Fibroblast of the aortic adventitia (primary cell): ENCODE measurements at places on chromosomes 12 and 14. TPM values are rescaled to one million over a fixed set of nuclear protein-coding genes. Genes with fewer than 3 reads are reported as not detected.

Gene TSPAN8
- 7.1 and 15.5 TPM in 2 replicates for total RNA-seq

Gene CD69
- total RNA-seq: not detected in 2 replicates

Gene CCDC175
- not detected in 2 replicates for total RNA-seq

Gene MORN3
- total RNA-seq: 0.63 and 3.8 TPM in 2 replicates

Gene LYZ
- not detected in 2 replicates for total RNA-seq

Gene GDF3
- not detected in 2 replicates for total RNA-seq

Gene SERPINA3
- total RNA-seq: 5.3 and 13.6 TPM in 2 replicates

Gene TSPAN19
- 1.7 TPM in 1 of 2 replicates, not detected in the other for total RNA-seq

Gene RBM19
- total RNA-seq: 17.1 and 22.6 TPM in 2 replicates

GRCh38 chr12:38736821-38737220 lies 168.6 kb downstream of the CPNE8 start:
- peak; percentile 15 for DNase-seq

GRCh38 chr14:94392510-94392935 lies 4.1 kb upstream of the SERPINA1 start:
- DNase-seq: peak; percentile 62

DNA sequence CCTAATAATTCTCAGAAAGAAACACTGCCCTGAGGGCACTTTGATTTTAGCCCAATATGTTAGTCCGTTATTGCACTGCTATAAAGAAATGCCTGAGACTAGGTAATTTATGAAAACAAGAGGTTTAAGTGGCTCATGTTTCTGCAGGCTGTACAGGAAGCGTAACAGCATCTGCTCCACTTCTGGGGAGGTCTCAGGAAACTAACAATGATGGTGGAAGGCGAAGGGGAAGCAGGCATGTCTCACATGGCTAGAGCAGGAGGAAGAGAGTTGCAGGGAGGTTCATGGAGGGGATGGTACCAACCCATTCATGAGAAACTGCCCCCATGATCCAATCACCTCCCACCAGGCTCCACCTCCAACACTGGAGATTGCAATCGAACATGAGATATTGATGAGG lies 49.4 kb upstream of the RERG start:
- DNase-seq: no peak

DNA sequence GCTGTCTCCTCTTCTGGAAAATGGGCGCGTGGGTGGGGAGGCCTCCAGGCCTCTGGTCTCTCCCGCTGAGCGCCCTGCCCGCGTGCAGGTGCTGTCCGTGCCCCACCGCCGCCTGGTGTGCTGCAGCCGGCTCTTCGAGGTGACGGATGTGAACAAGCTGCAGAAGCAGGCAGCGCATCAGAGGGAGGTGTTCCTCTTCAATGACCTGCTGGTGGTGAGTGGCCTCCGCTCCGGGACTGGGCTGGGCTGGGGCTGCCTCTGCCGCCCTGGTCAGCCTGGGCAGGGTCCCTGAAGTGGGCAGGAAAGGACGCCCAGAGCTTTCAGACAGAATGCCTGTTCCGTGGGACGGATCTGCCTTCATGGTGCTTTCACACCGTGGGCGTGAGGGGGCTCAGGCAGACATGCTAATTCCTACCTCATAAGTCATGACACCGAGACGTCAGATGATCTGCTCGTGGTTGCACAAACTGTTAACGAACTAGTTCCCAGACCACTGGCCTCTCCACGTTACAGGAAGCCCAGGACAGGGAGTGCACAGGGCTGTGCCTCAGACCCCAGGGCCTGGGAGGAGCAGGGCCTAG lies 50.5 kb downstream of the SLC6A12 start:
- no peak for DNase-seq

DNA sequence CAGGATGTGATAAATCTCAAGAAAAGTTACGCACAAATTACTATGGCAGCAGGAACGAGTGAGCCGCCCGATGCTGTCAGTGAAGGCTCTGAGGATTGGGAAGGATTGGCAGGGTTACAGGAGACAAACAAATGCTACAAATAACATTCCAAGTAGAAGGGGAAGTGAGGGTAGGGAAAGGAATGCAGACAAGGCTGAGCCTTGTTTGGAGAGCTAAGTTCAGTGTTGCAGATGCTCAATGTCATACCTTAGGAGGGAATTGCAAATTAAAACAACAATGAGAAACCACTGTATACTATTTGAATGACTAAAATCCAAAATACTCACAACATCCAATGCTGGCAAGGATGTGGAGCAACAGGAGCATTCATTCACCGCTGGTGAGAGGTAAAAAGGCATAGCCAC lies 1.3 kb downstream of the CLEC9A start:
- DNase-seq: peak; percentile 46

DNA sequence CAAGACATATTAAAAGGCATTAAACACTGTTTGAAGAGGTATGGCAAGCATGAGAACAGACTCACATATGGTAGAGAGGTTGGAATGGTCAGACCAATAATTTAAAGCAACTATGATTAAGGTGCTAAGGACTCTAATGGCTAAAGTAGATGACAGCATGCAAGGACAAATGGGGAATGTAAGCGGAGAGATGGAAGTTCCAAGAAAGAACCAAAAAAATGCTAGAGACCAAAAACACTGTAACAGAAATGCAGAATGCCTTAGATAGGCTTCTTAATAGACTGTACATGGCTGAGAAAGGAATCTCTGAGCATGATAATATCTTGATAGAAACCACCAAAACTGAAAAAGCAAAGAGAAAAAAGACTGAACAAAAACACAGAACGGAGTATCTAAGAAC lies 77.4 kb downstream of the RIN3 start:
- no peak for DNase-seq

DNA sequence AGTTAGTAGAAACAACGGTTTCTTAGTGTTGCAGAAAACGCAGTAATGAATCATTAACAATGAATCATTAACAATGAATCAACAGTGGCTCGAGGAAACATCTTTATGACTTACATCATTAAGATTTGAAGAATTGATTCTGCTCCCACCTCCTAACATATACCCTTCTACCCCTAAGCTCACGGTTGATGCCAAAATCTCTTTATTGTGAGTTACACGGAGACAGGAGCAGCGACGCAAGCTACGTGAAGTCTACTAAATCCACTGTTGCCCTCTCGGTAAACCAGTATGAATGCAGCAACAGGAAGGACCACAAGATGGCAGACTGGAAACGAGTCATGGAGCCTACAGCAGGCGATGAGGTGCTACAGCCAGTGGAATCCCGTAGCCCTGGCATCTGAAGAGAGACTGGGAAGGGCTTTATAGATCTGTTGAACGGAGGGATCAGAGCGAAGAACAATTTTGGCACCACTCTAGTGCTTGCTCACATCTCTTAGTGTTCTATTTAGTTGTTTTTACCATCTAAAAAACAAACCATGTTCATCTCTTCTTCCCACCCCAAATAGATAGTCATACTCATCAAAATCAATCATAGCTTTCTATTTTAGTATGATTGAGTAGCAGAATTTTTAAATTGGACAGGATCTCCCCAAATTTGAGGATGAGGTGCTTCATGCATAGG lies 332.7 kb downstream of the DUSP6 start:
- peak; percentile 90 for DNase-seq

- DNase-seq: peak; percentile 67
Measured at GRCh38 chr14:85527445-85528035, 2.4 kb upstream of the FLRT2 start.

GRCh38 chr12:72141381-72141780 lies 130.8 kb upstream of the TRHDE start:
- DNase-seq: peak; percentile 3

GRCh38 chr12:47881826-47882427 lies 22.9 kb downstream of the VDR start:
- DNase-seq: peak; percentile 99

- peak; percentile 53 for DNase-seq
Measured at GRCh38 chr12:108694812-108695278, 36.5 kb downstream of the CORO1C start.

- peak; percentile 91 for DNase-seq
Measured at GRCh38 chr12:69988481-69989321, 163.7 kb downstream of the MYRFL start.

- no peak for DNase-seq
Measured at GRCh38 chr14:101788016-101788635, 26.6 kb downstream of the PPP2R5C start.

DNA sequence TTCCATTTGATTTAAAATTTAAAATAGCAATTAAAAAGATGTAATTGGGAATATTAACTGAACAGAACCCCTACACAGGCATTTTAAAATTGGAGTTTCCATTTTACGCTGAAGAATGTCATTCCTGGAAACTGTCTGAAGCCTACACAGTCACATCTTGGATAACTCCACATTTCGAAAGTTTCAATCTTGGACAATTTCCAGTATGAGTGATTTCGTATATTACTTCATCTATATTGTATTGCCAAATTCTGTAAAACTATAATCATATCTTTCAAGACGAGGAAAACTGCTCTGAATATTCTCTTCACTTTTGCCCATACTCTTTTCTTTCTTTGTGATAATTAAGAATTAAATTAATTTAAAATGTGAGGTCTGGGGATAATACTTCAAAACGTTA lies 194.2 kb upstream of the ABCD2 start:
- peak; percentile 88 for DNase-seq

GRCh38 chr14:90087433-90087832 lies 25.6 kb downstream of the KCNK13 start:
- DNase-seq: peak; percentile 61

GRCh38 chr12:575948-576614 lies 87.2 kb downstream of the NINJ2 start:
- DNase-seq: peak; percentile 76

- no peak for DNase-seq
Measured at GRCh38 chr14:34052658-34053014, 101.8 kb upstream of the EGLN3 start.

GRCh38 chr12:94245631-94246383 lies 97.4 kb downstream of the PLXNC1 start:
- DNase-seq: no peak

DNA sequence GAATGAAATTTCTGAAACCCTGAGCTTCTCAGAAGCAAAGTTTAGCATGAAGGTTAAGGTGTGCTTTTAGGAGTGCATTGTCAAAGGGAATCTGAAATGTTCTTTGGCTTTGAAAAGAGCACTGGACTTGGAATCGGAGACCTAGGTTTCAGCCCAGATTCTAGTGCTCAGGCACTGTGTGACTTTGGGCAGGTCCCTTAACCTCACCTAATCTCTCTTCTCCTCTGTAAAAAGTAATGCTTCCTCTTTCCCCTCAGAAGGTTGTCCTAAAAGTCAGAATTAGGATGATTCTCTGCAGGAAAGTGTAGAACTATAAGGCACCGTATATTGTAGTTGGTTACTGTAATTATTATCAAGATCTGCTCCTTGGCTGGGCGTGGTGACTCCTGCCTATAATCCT lies 38.0 kb upstream of the ELK3 start:
- DNase-seq: no peak
